ENCODE measurements at places on chromosomes 16 and 17. TPM values are rescaled to one million over a fixed set of nuclear protein-coding genes. Genes with fewer than 3 reads are reported as not detected.

DNA sequence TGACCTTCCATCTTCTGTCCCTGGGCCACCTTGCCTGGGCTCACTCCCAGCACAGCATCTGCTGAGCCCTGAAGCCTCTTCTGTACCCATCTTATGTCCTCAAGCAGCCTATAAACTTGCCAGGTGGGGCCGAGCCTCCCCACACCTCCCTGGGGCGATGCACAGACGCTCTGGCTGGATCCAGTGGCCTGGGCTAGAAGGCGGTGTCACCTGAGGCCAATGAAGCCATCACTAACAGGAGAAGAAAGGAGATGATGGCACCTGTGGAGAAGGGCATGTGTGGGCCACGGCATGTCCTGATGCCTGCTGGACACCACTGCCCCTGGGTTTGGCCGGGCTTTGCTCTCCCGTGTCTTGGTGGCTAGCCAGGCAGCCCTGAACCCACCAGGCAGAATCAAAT, 45.5 kb downstream of the PEMT start:
- DNase-seq, result no peak

Gene HYDIN
- 2.3 TPM for total RNA-seq

Gene ABCA8
- total RNA-seq, result 2.2 TPM

GRCh38 chr16:11681556-11681955, 13.3 kb downstream of the SNN start:
- no peak for DNase-seq

GRCh38 chr17:69516225-69516624, 101.7 kb downstream of the MAP2K6 start:
- no peak for DNase-seq

GRCh38 chr16:31700200-31700529, 172.5 kb downstream of the AHSP start:
- no peak for DNase-seq

Gene KRTAP9-8
- not detected for total RNA-seq

Gene PRSS53
- total RNA-seq, result 1.9 TPM

GRCh38 chr17:76135810-76136188, 5.2 kb downstream of the FOXJ1 start:
- DNase-seq, result no peak

GRCh38 chr16:28192806-28193529, 18.8 kb downstream of the XPO6 start:
- no peak for DNase-seq

DNA sequence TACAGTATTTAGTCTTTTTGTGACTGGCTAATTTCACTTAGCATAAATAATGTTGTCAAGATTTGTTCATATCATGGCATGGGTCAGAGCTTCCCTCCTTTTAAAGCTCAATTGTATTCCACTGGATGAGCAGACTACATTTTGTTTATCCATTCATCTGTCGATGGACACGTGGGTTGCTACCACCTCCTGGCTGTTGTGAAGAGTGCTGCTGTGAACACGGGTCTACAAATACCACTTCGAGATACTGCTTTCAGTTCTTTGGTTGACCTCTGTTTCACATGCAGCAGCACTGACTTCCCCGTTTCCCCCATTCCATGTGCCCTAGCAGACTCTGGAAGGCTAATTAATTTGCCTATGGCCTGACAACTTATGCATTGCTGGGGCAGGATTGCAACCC, 285.4 kb downstream of the SHISA9 start:
- DNase-seq, result no peak

DNA sequence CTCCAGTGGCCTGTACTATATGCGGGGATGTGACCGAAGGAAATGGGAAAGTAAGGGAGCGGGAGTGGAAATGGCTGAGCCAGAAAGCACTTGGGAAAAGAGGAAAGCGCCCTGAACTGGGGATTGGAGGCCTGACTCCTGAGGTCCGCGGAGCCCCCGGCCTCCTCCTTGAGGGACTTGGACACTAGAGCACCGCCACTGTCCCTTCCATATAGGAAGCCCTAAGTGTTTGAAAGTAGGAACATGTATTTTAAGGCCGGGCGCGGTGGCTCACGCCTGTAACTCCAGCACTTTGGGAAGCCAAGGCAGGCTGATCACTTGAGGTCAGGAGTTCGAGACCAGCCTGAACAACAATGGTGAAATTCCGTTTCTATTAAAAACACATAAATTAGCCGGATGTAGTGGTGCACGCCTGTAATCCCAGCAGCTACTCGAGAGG, 530 bp upstream of the ZDHHC7 start:
- DNase-seq, result no peak

- DNase-seq, result peak; percentile 8
Observed at GRCh38 chr16:27483088-27483437, 66.7 kb downstream of the GTF3C1 start.

GRCh38 chr16:75263963-75264445, 12.6 kb upstream of the BCAR1 start:
- DNase-seq, result no peak

Gene SLC52A1
- 0.43 TPM for total RNA-seq

- DNase-seq, result no peak
Observed at GRCh38 chr17:28810437-28810836, 32.2 kb downstream of the FAM222B start.

DNA sequence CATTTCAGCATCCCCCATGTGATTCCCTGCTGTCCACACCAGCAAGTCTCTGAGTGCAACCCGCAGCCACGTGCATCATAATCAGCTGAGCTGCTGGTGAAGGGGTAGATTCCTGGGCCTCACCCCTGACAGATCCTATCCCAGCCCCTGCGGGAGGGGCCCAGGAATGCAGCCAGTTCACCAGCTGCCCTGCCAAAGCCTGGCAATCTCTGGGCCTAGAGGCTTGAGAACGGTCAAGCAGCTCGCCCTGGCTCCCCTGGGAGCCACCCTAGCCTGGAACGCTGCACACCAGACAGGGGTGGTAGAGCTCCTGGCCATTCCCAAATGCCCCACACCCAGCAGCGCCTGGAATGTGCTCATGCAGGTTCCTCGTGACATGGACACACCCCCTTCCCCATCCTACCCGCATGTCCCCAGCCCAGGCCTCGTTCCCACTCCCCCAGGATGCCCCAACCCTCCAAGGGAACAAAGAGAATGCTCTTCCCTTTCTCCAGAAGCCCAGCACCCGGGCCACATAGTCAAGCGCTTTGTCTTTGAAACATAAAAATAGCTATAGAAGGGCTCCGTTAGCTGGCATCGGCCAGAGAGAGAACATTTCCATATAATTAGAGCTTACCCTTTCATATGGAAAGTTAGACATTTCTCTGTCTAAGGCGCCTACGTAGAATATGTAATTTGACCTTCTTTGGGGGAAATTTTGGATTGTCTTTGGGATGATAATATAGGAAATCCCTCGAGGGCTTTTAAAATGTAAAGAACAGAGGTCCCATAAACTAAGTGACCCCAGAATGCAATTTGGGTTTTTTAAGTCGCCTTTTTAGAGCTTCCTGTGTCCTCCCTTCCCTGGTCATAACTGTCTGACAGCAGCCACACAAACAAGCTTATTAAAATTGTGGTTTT, 3.4 kb downstream of the CEP295NL start:
- DNase-seq, result peak; percentile 81

GRCh38 chr17:60557805-60558204, 31.8 kb upstream of the APPBP2 start:
- no peak for DNase-seq

GRCh38 chr17:49952912-49953497, 16.0 kb upstream of the DLX4 start:
- DNase-seq, result peak; percentile 12

- peak; percentile 93 for DNase-seq
Observed at GRCh38 chr17:44906010-44906646, 6.9 kb upstream of the EFTUD2 start.

DNA sequence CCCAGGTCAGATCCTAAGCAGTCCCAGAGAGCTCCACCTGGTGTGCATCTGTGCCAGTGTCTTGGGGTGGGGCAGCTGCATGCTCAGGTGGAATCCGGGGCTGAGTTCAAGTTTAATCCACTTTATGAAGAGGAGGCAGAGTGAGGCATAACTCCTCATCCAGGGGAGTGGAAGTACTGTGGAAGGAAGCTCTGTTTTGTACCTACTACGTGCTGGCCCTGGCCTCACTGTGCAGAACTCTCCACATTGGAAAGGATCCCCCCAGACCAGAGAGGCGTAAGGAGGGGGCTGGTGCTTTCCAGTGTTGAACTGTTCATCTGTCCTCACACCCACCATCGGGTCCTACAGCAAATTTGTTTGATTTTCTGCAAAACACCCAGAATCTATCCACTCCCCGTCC, 78.0 kb downstream of the ABCC6 start:
- no peak for DNase-seq

DNA sequence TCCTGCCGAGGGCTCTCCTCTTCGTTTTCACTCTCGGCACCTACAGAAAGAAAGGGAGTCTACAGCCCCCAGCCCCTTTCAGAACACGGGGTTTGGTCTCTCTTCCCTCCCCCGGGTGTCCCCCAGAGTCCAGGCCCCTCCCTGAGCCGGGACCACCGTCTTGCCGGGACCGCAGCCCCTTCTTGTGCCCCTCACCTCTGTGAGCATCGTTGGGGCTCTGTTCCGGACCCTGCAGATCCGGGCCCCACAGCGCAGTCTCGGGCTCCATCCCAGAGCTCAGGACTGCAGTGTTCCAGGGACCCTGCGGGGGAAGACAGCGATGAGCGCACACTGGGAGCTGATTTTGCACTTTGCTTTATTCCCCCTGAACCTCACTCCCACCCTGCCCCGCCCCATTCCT, 2.8 kb downstream of the ZNF629 start:
- no peak for DNase-seq

Gene GLTPD2
- total RNA-seq, result not detected

Gene BEAN1
- total RNA-seq, result under 0.01 TPM

Gene CHST5
- under 0.01 TPM for total RNA-seq

Gene PLLP
- total RNA-seq, result not detected

DNA sequence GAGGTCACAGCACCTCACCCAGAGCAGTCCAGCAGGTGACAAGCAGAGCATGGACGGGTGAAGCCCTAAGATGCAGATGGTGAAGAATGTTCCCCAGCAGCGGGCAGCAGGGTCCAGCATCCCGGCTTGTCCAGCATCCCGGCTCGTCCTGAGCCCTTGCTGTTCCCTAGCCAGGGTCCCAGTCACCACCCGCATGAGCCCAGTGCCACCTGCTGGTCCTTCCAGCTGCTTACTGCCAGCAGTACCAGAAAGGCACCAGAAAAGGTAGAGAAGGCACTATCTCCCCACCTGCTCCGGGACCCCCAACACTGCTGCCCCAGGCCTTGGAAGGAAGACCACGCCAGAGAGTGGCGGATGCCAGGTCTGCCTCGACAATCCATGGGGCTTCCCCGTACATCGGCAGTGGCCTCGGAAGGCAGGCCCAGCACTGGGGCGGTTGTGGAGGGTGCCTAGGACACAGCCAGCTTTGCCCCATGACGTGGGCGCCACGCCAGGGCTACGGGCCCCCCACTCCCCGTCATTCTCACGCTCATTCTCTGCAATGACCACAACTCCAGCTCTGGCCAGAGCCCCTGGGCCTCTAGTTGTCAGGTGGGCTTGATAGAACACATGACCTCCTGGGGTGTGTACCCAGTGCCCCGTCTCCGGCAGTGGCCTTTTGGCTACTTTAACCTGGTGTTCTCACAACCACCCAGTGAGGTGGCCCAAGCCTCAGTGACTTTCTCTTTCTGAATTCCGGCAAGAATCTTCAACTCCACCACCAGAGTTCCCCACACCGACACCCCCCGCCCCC, 1.4 kb downstream of the CENPX start:
- DNase-seq, result peak; percentile 78

DNA sequence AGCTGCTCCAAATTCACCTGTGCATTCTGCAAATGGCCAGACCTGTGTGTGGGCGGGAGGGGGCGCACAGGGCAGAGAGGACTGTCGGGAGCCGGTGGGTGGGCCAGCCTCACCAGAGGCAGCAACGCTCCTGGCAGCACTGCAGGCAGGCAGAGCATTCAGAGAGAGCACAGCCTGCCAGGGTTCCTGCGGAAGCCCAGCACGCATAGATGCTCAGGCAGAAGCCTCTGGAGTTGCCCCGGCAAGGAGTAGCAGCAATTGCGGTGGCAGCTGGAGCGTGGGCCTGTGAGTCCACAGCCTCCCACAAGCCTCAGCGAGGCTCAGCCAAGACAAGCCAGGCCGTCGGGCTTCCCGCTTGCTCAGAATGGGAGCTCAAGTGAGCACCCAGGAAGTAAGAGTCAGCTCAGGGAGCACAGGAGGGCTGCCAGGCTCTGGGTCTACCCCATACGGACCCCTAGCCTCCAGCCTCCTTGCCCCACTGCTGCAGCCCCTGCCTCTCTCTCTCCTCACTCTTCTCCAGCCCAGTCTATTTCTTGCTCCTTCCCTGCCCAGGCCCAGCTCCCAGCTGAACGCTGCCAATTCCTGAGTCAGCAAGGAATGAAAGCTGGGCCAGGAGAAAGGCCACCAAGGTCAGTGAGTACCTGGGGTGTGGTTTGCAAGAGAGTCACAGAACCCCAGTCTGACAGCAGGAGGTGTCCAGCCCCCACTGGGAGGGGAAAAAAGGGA, 9.6 kb downstream of the EMC6 start:
- no peak for DNase-seq

GRCh38 chr17:62070900-62071299, 5.8 kb upstream of the MED13 start:
- no peak for DNase-seq

Gene NAGLU
- 28.5 TPM for total RNA-seq

Gene NOXO1
- 0.43 TPM for total RNA-seq

Data from fibroblast of villous mesenchyme (primary cell).